Umbilical cord (tissue), 2 donors: ENCODE measurements at places on chromosomes 12 and 14. TPM values are rescaled to one million over a fixed set of nuclear protein-coding genes. Genes with fewer than 3 reads are reported as not detected.

FAM186B gene
- not detected for total RNA-seq

ADCK1 gene
- 4.3 TPM for total RNA-seq

AQP6 gene
- 0.48 TPM for total RNA-seq

ARMH4 gene
- 25.3 TPM for total RNA-seq

ARHGAP9 gene
- total RNA-seq = 6.7 TPM
